WTC11 (cell line): ENCODE measurements at places on chromosomes 12 and 14. TPM values are rescaled to one million over a fixed set of nuclear protein-coding genes. Genes with fewer than 3 reads are reported as not detected.

LRP1-AS gene
- total RNA-seq = not detected in 3 replicates

NDRG2 gene
- total RNA-seq = 28.5 to 32.2 TPM (median 30.1 TPM) in 3 replicates

NOP9 gene
- total RNA-seq = 34.3 to 44.4 TPM (median 35.0 TPM) in 3 replicates

TPH2 gene
- total RNA-seq = 0.55 to 0.83 TPM (median 0.64 TPM) in 3 replicates

CCDC88C gene
- total RNA-seq = 46.4 to 64.8 TPM (median 46.6 TPM) in 3 replicates

AGAP2 gene
- 2.0 to 2.7 TPM (median 2.3 TPM) in 3 replicates for total RNA-seq

DIO2 gene
- 0.02 to 0.04 TPM (median 0.02 TPM) in 3 replicates for total RNA-seq

CELA1 gene
- total RNA-seq = not detected in 3 replicates

MMP17 gene
- 58.8 to 67.1 TPM (median 62.1 TPM) in 3 replicates for total RNA-seq

GPRC5A gene
- 1.1 to 1.3 TPM (median 1.3 TPM) in 3 replicates for total RNA-seq

CNTN1 gene
- total RNA-seq = 15.6 to 17.0 TPM (median 16.9 TPM) in 3 replicates

AMIGO2 gene
- 4.0 to 6.5 TPM (median 4.9 TPM) in 3 replicates for total RNA-seq

RASSF3 gene
- 45.2 to 54.7 TPM (median 50.2 TPM) in 3 replicates for total RNA-seq

IKBIP gene
- 15.5 to 17.3 TPM (median 17.0 TPM) in 3 replicates for total RNA-seq

GPRC5D gene
- 0.33 TPM in 1 of 3 replicates, not detected in the others for total RNA-seq

LRRK2 gene
- 0.23 to 0.46 TPM (median 0.46 TPM) in 3 replicates for total RNA-seq

KLHL42 gene
- total RNA-seq = 20.7 to 24.2 TPM (median 23.2 TPM) in 3 replicates

P2RX7 gene
- total RNA-seq = 0.21 to 0.55 TPM (median 0.55 TPM) in 3 replicates

DTX1 gene
- total RNA-seq = 6.2 to 9.2 TPM (median 7.7 TPM) in 3 replicates

IGF1 gene
- 0.05 TPM in 1 of 3 replicates, not detected in the others for total RNA-seq

NKX2-1 gene
- total RNA-seq = 0.16 to 0.18 TPM in 2 of 3 replicates, not detected in the other

SERPINA12 gene
- not detected in 3 replicates for total RNA-seq

GZMB gene
- 0.68 to 1.4 TPM (median 0.82 TPM) in 3 replicates for total RNA-seq

ANGEL1 gene
- total RNA-seq = 25.7 to 29.7 TPM (median 25.8 TPM) in 3 replicates

TAS2R8 gene
- not detected in 3 replicates for total RNA-seq

ESR2 gene
- total RNA-seq = 0.23 to 0.50 TPM (median 0.39 TPM) in 3 replicates

HOXC5 gene
- total RNA-seq = not detected in 3 replicates

KCNH3 gene
- 0.27 to 0.44 TPM (median 0.44 TPM) in 3 replicates for total RNA-seq

AQP6 gene
- total RNA-seq = 0.09 to 0.21 TPM (median 0.18 TPM) in 3 replicates

MYH7 gene
- total RNA-seq = 0.02 TPM in 1 of 3 replicates, not detected in the others

RHOJ gene
- total RNA-seq = 0.13 TPM in 1 of 3 replicates, not detected in the others

TMCC3 gene
- total RNA-seq = 2.0 to 2.4 TPM (median 2.2 TPM) in 3 replicates

LIN7A gene
- 8.3 to 8.6 TPM (median 8.5 TPM) in 3 replicates for total RNA-seq

OTX2 gene
- 30.1 to 34.4 TPM (median 32.5 TPM) in 3 replicates for total RNA-seq

NANOG gene
- total RNA-seq = 330 to 387 TPM (median 352 TPM) in 3 replicates

TAS2R13 gene
- 0.37 to 0.62 TPM (median 0.37 TPM) in 3 replicates for total RNA-seq

YLPM1 gene
- total RNA-seq = 65.6 to 67.1 TPM (median 66.6 TPM) in 3 replicates

CLEC2D gene
- 6.2 to 9.8 TPM (median 7.1 TPM) in 3 replicates for total RNA-seq

KRT72 gene
- total RNA-seq = 0.11 TPM in 1 of 3 replicates, not detected in the others

DCAF4 gene
- 17.4 to 19.6 TPM (median 18.8 TPM) in 3 replicates for total RNA-seq

PLA2G1B gene
- total RNA-seq = 0.92 to 1.8 TPM (median 1.4 TPM) in 3 replicates

DPPA3 gene
- total RNA-seq = 3.3 to 6.8 TPM (median 3.9 TPM) in 3 replicates

KRT73 gene
- total RNA-seq = not detected in 3 replicates

DCN gene
- 2.0 to 7.4 TPM (median 3.4 TPM) in 3 replicates for total RNA-seq

NR1H4 gene
- total RNA-seq = not detected in 3 replicates

EFS gene
- total RNA-seq = 35.3 to 47.4 TPM (median 43.5 TPM) in 3 replicates

CLEC6A gene
- 0.11 to 0.20 TPM in 2 of 3 replicates, not detected in the other for total RNA-seq

SMCO2 gene
- total RNA-seq = 0.32 to 0.71 TPM (median 0.52 TPM) in 3 replicates

EXOC5 gene
- 71.5 to 80.4 TPM (median 74.2 TPM) in 3 replicates for total RNA-seq

KCNK10 gene
- 0.53 to 0.96 TPM (median 0.87 TPM) in 3 replicates for total RNA-seq

FLVCR2 gene
- total RNA-seq = 6.6 to 12.9 TPM (median 8.1 TPM) in 3 replicates
